Stimulated activated CD8-positive, alpha-beta memory T cell treated with anti-CD3 and anti-CD28 coated beads, Interleukin-2, amount 100 ng/mL, for 1 hour (primary cell): ENCODE measurements at places on chromosomes 1 and 21.

DNA sequence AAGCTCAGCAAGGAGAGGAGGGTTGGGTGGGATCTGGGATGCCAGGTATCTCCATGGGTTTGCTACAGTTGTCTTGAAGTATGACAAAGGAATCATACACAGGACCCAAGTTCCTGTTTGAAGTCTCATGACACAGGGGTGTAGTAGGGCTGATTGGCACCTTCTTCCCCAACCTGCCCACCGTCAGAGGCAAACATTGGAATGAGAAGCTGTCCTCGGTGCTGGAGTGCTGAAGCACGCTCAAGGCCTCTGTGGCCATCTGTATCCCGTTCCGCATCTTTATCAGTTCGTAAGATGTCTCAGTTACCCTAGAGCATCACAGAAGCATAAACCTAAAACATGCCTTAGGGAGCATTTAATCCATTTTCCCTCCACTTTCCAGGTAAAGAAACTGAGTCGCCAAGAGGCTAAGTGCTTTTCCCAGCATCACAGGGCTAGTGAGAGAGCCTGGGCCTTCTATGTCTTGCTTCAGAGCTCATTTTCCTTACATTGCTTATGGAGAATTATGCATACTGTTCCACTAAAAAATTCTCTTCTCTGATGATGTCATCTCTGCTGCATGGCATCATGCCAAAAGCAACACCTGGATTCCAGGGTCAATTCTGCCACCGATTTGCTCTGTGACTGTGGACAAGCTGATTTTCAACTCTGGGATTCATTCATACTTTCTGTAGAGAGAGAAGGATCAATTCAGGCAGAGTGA, 34.2 kb downstream of the VWA5B1 start:
- DNase-seq = no peak

GRCh38 chr1:240074908-240075307, 16.8 kb upstream of the FMN2 start:
- no peak for DNase-seq

GRCh38 chr1:205922314-205922713, 20.9 kb downstream of the SLC26A9 start:
- no peak for DNase-seq

- DNase-seq = no peak
Measured at GRCh38 chr1:116284819-116285390, 88.1 kb upstream of the ATP1A1 start.

GRCh38 chr1:25711555-25712298, 88.3 kb upstream of the SELENON start:
- no peak for DNase-seq

GRCh38 chr21:34989337-34990151, 59.6 kb downstream of the RUNX1 start:
- no peak for DNase-seq

GRCh38 chr1:90614872-90615271, 102.2 kb downstream of the BARHL2 start:
- DNase-seq = no peak

DNA sequence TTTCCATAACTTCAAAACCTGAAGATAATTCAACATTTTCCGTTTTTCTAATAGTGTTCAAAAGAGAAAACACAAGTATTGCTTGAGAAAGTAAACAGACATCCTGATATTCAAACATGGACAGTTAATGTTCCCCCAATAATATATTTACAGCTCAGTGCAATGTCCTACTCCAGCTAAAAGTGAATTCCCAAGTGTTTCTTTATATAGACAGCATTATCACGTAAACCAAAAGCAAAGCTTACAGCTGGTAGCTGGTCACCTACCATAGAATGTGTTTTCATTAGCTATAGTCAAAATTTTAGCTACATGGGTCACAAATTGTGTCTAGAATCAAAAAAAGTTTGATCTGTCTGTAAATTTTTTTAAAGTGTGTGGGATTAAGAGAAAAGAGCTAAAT, 34.9 kb downstream of the WLS start:
- DNase-seq = no peak

- no peak for DNase-seq
Measured at GRCh38 chr1:25245809-25246599, 1.2 kb downstream of the RSRP1 start.

GRCh38 chr1:194103516-194104246, 917.3 kb upstream of the B3GALT2 start:
- DNase-seq = no peak

- no peak for DNase-seq
Measured at GRCh38 chr1:82044536-82044935, 243.8 kb downstream of the ADGRL2 start.

- no peak for DNase-seq
Measured at GRCh38 chr1:213380865-213381264, 329.8 kb downstream of the RPS6KC1 start.

GRCh38 chr1:42305639-42306038, 29.4 kb downstream of the FOXJ3 start:
- no peak for DNase-seq

GRCh38 chr21:15743593-15743992, 13.8 kb downstream of the USP25 start:
- no peak for DNase-seq

DNA sequence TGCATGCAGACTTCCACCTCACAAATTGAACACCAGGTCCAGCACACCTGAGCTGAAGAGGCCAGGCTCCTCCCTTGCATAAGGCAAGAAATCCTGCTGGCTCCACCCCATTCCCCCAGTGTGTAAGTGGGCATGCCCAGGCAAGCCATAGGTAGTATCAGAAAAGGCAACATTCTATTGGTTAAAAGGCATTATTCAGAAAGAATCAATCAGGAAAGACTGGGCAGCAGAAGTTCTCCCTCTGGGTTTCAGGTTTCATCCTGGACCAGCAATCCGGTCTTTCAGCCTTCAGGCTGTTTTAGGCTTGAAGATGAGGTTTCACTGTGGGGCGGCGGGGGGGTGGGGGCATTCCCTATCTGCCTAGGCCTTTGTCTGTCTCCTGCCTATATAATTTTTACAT, 42.0 kb upstream of the LHX8 start:
- DNase-seq = no peak

DNA sequence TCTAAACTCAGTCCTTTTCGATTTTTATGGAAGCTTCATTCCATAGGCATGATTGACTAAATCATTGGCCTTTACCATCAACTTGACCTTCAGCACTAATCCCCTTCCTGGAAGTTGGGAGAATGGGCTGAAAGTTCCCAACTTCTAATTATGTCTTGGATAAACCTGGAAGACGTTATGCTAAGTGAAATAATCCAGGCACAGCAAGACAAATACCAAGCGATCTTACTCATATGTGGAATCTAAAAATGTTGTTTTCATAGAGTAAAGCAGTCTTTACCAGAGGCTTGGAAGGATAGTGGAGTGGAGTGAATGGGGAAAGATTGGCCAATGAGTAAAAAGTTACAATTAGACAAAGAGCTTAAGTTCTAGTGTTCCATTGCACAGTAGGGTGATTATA, 1453.2 kb downstream of the PLA2G4A start:
- DNase-seq = no peak

DNA sequence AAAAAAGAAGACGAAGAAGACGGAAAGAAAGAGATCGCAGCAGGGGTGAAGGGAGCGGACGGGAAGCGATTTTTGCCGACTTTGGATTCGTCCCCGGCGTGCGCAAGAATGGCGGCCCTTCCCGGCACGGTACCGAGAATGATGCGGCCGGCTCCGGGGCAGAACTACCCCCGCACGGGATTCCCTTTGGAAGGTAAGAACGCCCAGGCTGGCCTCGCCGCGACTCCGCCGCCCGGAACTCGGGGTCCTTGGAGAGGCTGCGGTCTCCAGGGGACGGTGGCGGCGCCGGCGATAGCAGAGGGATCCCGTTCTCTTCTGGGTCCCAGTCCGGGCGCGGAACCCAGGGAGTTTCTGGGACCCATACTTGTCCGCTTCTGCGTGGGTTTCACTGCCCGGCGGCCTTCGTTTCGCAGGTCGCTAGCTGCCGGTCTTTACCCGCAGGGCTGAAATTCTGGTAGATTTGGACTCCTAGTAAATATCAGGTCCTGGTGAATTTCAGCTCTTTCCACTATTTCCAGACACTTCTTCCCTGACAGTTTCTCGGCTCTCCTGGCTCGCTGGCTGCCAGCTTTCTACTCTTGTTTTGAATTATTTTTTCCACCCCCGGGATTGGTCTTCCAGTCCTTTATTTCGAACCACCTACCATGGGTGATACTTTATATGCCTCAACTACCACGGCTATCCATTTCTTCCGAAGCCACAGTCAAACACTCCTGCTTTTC, 1.0 kb downstream of the PAX7 start:
- no peak for DNase-seq

- no peak for DNase-seq
Measured at GRCh38 chr1:113742515-113742914, 16.8 kb downstream of the PHTF1 start.

GRCh38 chr1:172738389-172738788, 79.5 kb downstream of the FASLG start:
- DNase-seq = no peak

GRCh38 chr1:175757381-175758015, 14.1 kb upstream of the TNR start:
- DNase-seq = no peak

DNA sequence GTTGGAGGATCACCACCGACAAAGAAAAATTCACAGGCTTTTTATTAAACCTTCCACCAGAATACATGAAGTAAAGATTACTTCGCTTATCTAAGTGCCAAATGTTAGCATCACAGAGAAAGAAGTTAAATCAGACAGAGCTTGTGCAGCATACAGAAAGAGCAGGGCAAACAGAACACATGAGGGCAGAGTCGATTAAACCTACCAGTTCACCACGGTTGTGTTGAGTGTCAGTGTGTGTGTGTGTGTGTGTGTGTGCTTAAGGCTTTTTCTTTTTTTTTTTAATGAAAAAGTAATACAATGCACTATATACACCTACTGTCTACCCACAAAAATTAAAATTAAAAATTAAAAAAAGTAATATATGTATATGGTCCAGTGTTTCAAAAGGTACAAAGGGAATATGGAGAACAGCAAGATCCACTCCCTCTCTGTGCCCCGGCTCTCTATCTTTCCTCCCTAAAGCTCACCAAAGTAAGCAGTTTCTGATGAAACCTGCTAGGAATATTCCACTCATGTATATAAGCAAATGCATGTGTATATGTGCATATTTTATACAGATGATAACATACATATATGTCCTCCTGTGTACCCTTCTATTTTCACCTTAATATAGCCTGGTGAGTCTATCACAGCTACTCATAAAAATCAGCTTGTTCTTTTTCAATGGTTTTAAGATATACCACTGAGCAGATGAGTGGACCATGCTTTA, 17.7 kb downstream of the YIPF1 start:
- DNase-seq = no peak

- DNase-seq = no peak
Measured at GRCh38 chr21:25691976-25692375, 42.7 kb downstream of the ATP5PF start.

- DNase-seq = no peak
Measured at GRCh38 chr1:152164517-152165136, 5.6 kb upstream of the RPTN start.

DNA sequence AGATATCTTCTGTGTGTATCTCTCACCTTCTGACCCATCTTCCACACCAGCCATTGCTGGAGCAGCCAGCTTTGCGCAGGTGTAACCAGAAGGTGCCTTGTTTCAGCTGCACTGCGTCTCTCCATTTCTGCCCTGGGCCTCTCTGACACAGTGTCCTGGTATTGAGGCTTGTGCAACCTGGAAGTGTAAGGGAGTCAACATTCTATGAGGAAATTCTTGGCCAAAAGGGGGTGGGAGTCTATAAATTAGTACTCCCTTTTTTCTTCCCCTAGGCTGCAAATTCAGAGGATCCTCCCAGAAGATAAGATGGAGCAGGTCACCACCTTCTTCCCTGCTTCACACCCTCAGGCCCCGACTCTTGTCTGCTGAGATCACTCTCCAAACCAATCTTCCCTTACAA, 109.1 kb downstream of the MRPS6 start:
- DNase-seq = no peak

DNA sequence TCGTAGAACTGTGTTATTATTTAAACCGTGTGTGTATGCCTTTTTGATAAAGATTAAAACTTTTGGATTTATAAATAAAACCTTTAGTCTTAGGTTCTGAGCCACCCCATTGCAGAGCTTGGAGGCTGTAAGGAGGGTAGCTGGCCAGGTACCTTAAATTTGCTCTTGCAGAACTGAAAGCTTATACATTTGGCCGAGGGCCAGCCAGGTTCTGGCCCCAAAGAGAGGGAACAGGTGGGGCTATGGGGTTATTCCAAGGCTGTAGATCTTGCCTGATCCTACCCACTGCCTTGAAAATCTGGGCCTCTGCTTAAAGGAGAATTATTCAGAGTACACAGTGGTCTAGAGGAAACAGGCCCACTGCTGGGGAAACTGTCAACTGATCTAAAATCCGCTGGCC, 59.6 kb downstream of the CAMK2N1 start:
- DNase-seq = no peak

DNA sequence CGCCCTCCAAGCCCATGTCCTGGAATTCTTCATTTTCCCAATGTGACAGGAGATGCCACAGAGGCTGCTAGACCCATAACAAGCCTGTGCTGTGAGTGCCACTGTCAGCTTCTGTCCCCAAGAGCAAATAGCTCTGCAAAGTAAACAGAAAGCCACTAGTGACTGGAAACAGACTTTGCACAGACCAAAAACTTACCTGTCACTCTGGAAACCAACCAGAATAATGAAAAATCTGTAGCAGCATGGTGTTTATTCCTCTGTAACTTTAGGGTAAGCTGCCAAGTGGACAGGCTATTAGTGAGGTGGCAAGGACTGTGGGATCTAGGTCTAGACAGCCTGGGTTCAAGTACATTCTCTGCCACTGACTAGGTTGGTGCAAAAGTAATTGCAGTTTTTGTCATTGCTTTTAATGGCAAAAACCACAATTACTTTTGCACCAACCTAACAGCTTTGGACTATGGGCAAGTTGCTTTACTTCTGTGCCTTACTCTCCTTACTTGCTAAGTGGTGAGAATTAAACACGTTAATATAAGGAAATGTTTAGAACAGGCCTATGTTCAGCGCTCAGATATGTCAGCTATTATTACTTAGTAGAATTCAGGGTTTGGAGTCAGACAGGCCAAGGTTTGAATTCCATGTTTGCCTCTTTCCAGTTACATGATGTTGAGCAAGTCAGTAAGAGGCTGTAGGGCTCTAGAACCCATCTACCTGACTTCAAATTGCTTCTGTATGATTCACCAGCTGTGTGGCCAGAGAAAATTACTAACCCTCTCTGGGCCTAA, at the start of gene C8B:
TSS of gene C8B (minus strand) at position 100 of the 782 bp plus-strand sequence. CDS start at position 33, 67 bp downstream.
- no peak for DNase-seq

- no peak for DNase-seq
Measured at GRCh38 chr1:55313903-55314302, 98.7 kb upstream of the USP24 start.

DNA sequence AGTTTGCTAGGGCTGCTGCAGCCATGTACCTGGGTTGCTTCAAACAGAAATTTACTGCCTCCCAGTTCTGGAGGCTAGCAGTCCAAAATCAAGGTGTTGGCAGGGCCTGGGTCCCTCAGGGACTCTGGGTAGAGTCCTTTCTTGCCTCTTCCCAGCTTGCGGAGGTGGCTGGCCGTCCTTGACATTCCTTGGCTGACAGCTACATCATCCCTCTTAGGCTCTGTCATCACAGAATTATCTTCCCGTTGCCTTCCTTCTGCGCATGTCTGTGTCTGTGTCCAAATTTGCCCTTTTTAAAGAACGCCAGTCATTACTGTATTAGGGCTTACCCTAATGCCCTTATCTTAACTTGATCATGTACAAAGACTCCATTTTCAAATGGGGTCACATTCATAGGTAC, 37.6 kb upstream of the PGBD5 start:
- no peak for DNase-seq

- no peak for DNase-seq
Measured at GRCh38 chr1:94807742-94808491, 12.2 kb upstream of the SLC44A3 start.
